CD14-positive monocyte (primary cell): ENCODE measurements at places on chromosomes 1 and 21.

DNA sequence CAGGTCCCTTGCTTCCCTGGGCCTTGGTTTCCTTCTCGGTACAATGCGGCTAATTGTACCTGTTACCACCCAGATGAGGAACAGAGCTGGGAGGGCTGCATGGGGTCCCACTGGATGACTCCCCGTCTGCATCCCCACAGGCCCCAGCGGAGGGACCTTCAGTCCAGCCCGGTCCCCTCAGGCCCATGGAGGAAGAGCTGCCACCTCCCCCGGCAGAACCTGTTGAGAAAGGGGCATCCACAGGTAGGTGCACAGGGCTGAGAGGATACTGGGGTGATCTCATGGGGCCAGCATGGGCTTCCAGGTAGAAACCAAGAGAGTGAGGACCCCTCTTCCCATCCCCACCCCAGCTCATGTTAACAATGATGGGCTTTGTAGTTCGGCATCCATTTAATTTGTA is 9.8 kb downstream of the FBLIM1 start:
- no peak for DNase-seq

GRCh38 chr1:203686091-203686632 is 59.5 kb downstream of the ATP2B4 start:
- no peak for DNase-seq

DNA sequence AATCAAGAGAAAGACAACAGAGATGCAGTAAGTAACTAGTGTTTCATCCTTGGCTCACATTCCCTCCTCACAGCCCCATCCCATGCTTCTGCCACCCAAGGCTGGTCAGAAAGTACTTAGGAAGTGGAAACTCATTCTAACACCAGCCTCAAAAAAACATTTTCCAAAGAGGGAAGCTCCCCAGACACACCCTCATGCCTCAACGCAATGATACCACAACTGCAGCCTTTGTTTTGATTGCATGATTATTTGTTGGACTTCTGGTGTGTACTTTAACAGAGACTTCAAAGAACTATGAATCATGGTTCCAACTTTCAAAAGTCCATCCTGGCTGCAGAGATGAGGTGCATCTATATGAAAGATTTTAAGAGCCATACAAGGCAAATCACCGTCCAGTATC is 45.2 kb upstream of the KCNA3 start:
- no peak for DNase-seq

DNA sequence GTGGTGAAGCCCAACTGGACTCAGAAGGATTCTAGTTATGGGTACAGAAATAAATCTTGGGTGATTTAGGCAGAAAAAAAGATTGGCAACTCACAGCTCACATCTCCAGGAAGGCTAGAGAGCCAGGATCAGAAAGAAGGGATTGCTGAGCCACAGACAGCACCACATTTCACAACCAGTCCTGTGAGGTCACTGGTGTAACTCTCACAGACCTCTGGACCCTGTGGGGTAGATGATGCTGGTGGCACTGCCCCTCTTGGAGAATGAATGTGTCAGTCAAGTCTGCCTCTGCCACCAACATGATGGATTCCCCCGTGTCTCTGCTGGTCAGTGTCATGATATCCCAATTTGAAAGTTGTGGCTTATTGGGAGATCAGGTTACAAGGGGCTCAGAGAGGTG is 70.9 kb upstream of the HMCN1 start:
- DNase-seq = no peak

DNA sequence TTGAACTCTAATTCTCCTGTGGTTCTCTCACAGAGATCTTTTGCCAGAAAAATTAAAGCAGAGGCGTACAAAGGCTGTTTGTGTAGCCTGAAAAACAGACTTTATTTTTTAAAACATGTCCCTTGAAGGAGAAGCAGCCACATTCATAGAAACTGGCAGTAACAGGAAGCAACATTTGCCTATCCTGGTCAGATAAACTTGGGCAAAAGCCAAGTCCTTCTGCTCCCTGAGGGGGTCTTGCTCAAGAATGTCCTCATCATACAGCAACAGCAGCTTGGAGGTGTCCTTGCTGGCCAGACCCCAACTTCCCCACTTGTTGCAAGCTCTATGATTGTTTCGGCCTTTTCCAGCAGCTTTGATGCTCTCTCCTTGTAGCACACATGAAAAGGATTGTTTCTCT is 36.3 kb downstream of the MSTO1 start:
- DNase-seq = peak; percentile 53

DNA sequence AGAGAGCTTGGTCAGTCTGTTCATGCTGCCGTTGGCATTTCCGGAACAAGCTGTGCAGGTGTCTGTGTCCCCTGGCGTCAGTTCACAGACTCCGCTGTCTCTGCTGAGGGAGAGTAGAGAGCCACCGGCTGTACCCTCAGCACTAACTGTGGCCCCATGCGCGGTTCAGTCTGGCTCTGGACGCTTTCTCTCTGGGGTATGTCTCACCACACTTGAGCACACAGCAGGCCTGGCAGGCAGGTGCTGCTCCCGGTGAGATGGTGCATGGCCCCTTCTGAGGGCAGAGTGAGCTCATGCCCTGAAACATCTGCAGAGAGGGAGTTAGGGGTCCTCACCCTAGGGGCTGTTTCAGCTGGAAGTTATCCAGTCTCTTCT is 60.0 kb upstream of the TLR5 start:
- no peak for DNase-seq

DNA sequence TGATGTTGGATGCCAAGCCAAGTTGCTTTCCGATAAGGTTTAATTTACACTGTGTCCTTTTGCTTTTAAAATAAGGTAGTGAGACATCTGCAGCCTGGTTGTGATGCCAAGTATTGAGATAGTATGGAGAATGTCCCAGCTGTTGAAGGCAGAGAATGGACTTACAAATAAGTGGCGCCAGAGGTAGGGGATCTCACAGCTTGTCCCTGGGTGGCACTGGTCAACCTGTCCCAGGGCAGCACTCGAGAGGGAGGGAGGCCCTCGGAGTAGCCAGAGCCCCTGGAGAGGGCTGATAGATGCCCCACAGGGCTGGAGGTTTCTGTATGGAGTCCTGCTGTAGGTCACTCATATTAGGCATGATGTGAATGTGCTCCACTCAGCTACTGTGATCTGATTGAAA is 98.5 kb downstream of the GALNT2 start:
- DNase-seq = no peak
